ENCODE measurements at places on chromosomes 1 and 21.

DNA sequence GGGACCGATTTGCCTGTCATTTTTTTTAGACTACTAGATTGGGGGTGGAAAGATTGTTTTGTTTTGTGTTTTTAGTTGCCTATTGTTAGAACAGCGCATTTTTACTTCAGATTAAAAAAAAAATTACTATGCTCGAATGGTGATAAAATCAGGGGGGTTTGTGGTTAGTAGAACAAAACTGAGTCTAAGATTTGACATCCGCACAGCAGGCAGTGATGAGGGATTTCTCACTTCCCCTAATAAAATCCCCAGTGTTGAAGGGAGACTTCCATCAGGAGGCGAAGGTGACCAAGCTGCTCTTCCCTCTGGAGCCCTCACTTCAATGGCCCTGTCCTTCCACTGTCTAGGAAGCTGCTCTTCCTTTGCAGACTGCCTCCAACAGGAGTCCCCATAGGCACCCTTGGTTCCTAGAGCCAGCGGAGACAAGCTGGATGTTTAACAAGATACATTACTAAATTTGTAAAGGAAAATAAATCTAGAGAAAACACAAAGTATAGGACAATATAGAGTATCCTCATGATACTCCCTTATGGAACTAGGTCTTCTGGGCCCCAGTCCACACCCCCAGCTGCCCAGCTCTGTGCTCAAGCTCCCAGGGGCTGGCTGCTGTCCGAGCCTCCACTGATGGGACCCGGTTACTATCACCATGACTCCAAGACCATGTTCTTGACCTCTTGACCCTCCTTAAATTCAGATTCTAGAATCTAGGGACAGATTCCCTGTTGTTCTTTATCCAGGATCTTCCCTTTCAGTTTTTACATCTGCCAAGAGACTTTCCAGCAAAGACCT, 31.0 kb downstream of the TENT5C start:
- no peak for DNase-seq

DNA sequence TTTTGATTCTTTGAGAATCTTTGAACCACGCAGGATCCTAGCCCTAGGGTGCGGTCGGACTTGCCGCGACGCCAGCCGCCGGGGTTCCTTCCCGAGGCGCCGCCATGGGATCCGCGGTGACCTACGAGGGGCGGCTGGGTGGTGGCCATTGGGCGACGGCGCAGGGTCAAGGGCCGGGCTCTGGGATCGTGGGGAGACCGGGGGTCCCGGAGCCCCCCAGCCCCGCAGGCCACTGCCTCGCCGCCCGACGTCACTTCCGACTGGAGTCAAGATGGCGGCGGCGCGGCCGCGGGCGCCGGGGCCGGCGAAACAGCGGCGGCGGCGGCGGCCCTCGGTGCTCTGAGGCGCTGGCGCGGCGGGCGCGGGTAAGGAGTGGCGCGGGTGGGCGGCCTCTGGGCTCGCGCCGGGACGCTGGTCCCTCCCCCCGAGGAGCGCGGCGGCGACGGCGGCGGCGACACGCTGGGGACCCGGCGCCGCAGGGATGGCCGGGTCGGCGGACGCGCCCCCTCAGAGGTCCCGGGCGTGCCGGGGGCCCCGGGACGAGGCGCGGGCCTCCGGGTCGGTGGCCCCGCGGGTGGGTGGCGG, at the start of gene PRDM2:
TSS of gene PRDM2 (plus strand) at position 253 of the 585 bp plus-strand sequence. CDS start 15,418 bp downstream, outside the sequence.
- DNase-seq: peak; percentile 83

DNA sequence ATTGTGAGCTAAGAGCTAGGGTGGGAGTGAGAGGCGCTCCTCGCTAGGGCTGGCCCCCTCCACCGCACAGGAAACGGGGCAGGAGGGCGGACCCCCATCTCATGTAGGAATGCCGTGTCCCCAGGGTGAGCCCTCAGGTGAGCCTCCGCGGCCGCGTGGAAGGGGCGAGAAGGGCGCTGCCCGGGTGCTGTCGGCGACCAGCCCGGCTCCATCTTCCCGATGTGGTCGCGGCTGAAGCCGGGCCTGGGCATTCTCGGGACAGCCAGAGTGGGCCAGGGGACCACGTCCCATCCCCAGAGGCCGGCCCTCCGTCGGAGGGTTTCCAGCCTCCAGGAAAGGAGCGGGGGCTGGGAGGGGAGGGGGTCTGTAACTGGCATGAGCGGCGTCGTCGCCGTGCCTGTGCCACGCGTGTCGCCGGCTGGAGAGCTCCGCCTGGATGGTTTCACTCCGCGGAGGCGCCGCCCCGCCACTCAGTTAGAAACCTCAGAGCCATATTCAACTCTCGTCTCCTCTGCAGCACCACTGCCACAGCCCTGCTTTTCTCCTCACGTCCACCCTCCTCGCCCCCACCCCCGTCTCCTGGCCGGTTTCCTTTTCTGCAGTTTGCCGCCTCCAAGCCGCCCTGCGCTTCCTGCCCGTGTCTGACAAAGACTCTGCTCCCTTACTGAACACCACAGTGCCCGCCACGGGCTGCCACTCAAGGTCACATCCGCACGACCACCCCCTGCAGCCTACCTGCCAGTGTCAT, at the start of gene TMEM269:
TSS of gene TMEM269 (plus strand) at position 46 of the 748 bp plus-strand sequence. CDS start 4,903 bp downstream, outside the sequence.
- DNase-seq: peak; percentile 47

DNA sequence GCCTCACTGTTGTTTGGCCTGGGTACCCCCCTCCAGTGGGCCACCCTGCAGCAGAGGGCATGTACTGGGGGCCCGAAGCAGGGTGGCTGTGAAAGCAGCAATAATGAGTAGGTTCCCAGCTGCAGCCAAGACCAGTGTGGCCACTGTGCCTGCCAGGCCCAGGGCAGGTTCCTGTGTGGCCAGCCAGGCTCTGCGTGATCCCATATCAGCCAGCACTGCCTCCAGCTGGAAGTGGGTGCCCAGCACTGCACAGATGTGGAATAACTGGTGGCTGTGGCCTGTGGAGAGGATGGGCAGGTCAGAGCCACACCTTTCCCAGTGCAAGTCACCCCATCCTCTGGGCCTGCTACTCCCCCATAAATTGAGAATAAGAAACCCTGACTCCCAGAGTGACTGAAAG, 2.1 kb downstream of the BGLAP start:
- DNase-seq: no peak

GRCh38 chr1:13793088-13793730, 93.2 kb downstream of the PRDM2 start:
- DNase-seq: no peak

- DNase-seq: no peak
Measured at GRCh38 chr1:173224280-173224892, 17.3 kb upstream of the TNFSF4 start.

- no peak for DNase-seq
Measured at GRCh38 chr21:19807201-19807600, 1191.0 kb upstream of the NCAM2 start.

GRCh38 chr1:217647791-217648190, 16.6 kb downstream of the SPATA17 start:
- no peak for DNase-seq
